ENCODE measurements at places on chromosomes 11 and 22.

GRCh38 chr22:32760396-32760795, 41.1 kb upstream of the TIMP3 start:
- DNase-seq, result no peak

- no peak for DNase-seq
Measured at GRCh38 chr11:19055016-19055415, 5.5 kb downstream of the MRGPRX2 start.

- no peak for DNase-seq
Measured at GRCh38 chr11:85749287-85749834, 61.6 kb downstream of the SYTL2 start.

- no peak for DNase-seq
Measured at GRCh38 chr11:132504501-132505041, 1027.7 kb downstream of the OPCML start.

- DNase-seq, result no peak
Measured at GRCh38 chr11:77762426-77762825, 58.1 kb downstream of the RSF1 start.

DNA sequence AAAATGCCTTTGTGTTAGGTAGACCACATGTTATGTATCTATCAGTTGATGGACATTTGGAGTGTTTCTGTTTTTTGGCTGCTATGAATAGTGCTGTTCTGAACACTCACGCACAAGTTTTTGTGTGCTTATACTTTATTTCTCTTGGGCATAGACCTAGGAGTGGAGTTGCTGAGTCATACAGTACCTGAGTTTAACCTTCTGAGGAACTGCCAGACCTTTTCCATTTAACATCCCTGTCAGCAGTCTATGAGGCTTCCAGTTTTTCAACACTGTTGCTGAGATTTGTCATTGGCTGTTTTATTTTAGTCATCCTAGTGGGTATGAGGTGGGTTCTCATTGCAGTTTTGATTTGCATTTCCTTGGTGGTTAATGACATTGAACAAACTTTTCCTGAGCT, 4.4 kb downstream of the CTTN start:
- DNase-seq, result no peak

- no peak for DNase-seq
Measured at GRCh38 chr11:25727944-25728343, 604.0 kb upstream of the ANO3 start.

DNA sequence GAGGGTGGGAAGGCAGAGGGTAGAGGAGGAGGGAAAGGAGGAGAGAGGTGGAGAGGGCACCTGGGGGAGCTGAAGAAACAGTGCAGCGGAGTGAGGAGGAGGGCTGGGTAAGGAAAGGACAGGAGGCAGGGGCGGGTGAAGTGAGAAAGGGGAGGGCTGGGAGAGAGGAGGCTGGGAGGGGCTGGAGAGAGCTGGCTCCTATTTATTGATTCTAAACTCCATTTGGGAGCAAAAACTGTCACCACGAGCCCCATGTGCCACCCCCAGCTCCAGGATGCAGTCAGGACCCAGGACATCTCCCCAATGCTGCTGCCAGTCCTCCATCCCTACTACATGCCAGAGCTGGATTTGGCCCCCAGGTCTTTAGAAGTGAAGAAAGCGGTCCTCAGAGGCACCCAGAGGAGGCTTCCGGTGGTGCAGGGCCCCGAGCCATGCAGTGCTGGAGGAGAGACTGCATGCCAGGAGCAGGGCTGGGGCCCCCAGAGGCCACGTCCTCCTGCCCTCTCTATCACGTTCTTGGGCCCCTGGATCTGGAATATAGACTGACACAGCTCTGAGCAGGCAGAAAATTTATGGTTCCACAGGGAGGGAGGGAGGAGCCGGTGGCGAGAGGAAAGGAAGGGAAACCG, 53.7 kb downstream of the SLC22A12 start:
- DNase-seq, result peak; percentile 31

DNA sequence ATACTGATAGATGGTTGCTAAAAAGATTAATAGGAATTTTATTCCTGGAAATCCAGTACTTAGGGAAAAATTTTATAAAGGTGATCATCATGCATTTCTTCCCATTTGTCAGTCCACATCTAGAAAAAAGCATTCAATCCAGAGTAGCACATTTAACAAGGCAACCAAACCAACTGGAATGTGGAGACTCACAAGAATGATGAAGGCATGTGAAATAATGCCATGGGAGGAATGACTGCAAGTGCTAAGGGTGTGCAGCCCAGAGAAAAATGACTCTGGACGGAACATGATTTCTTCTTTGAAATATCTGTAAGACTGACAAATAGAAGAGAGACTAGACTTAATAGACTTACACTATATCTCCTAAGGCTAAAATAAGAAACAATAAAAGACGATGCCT, 33.8 kb downstream of the BLID start:
- DNase-seq, result peak; percentile 29

DNA sequence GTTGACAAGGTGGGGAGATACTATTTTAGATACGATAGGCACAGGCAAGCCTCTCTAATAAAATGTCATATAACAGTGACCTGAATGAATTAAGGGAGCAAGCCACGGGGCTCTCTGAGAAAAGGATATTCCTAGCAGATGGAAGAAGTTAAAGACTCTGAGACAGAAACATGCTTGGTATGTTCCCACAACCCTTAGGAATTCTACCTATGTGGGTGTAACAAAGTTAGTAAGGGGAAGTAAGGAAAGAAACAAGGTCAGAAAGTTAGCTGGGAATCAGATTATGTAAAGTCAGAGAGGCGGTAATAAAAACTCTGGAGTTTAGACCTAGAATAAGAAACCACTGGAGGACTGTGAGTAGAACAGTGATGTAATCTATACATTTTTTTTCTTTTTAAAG, 59.7 kb upstream of the GDPD4 start:
- peak; percentile 58 for DNase-seq

DNA sequence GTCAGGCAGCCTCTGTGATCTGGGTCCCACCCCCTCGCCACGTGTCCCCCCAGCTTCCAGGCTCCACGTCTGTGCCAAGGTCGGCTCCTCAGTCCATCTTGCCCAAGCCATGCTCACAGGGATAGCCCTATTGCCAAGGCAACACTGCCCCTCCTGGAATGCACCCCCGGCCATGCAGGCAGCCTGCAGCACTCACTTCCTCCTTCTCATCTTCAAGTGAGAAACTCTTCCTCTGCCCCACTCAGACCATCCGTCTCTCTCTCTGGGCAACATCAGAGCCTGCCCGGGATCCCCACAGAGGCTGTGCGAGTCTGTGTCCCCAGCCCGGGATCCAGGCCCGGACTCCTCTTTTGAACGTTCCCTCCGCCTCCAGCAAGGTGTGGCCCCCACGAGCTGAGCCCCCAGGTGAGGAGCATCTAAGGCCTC, 852.3 kb downstream of the BRD1 start:
- no peak for DNase-seq

GRCh38 chr22:44625981-44626687, 75.9 kb upstream of the PRR5 start:
- DNase-seq, result peak; percentile 90

GRCh38 chr11:1837171-1838076, 1.4 kb upstream of the TNNI2 start:
- DNase-seq, result peak; percentile 82

- peak; percentile 24 for DNase-seq
Measured at GRCh38 chr11:110777775-110778174, 65.5 kb upstream of the ARHGAP20 start.

DNA sequence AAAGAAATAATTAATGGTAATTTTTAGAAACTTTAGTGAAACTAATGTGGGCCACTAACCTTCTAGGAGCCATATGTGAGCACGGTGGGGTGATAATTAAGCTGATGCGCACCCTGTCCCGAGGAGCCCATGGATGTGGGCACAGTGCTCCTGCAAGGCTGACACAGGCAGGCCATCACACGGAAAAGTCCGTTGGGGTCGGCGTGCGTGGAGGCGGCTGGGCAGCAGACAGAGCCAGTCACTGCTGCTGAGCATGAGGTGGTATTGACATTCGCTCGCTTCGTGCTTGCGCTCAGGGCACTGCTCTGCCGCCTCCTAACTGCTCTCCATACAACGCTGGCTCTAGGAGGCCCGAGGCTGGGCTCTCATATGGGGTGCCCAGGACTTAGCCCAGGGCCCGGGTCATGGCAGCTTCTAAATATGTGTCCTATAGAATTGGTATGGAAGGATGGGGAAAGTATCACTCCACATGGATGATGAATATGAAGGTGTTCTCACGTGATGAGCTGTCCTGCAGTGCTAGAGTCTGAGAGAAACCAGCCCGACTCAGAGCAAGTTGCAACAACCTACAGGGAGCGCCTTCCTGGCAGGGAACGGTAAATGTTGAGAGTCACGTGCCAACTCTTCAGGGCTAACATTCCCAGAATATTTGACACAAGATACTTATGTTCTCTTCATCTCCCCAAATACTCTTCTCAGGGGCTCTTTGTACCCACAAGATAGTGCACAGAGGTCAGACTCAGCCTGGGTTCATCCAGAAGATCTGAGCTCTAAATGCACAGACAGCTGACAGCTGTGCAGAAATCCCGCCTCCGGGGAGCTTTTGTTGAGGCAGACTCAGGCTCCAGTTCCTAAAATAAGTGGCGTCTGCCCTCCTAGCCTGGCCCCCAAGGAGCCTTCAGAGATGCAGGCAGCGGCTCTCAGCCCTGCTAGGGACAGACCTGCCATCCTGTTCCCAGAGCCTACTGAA, 50.6 kb upstream of the ARFGAP3 start:
- DNase-seq, result no peak

DNA sequence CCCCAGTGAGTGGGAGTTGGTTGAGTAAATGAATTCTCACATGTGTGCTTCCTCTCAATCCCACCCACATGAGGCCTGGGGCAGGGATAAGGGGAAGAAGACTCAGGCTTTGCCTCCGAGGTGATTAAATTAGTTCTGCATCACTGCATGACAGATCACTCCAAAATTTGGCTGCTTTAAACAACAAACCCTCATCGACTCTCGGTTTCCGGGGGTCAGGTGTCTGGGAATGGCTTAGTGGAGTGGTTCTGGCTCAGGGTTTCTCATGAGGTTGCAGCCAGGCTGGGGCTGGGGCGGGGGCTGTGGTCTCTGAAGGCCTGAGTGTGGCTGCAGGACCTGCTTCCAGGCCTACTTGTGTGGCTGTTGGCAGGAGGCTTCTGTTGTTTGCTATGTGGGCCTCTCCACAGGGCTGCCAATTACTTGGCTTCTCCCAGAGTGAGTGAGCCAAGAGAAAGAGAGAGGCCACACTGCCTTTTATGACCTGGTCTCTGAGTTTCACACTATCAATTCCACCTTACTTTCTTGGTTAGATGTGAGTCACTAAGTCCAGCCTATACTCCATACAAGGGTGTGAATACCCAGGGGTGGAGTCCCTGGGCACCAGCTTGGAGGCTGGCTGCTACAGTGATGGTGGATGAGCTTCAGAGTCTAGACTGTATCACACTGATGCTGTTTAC, 15.9 kb downstream of the MOGAT2 start:
- DNase-seq, result no peak

DNA sequence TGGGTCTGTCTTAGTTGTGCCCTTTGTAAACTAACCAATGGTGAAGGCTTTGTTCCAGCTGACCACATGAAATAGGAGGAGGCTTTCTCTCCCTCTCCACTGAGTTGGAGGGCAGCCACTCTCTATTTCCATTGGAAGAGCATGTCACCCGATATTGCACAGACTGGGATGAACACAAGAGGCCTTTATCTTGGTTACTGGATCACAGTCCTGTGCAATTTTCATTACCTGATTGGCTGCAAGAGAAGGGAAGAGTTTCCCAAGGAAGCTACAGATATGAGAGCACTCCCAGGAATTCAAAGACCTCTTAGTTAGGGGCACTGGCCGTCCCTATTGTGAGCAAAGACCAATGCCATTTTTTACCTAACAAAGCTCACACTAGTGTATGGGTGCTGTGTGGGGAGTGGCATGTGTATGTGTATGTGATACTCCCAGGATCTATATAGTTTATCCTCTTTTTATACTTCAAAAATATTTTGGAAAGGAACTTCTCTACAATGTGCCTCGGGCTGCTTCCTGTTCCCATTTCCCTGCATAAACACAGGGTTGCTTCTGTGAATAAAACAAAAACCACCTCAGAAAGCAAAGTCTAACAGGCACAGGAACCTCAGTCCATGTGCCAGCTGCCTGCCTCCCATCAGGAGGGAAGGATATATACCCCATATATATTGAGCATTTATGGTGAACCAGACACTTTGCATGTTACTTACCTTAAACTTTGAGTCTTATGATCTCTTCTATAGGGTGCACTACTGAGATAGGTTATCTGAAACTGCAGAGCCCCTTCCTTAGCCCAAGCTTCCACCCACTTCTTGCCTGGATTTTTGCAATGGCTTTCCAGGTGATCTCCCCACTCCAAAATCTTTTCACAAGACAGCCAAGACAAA, 126.5 kb downstream of the RASSF10 start:
- DNase-seq, result peak; percentile 53

GRCh38 chr11:66325263-66325671, 8.4 kb upstream of the CD248 start:
- DNase-seq, result no peak

- DNase-seq, result no peak
Measured at GRCh38 chr22:17988800-17989513, 35.4 kb downstream of the MICAL3 start.

DNA sequence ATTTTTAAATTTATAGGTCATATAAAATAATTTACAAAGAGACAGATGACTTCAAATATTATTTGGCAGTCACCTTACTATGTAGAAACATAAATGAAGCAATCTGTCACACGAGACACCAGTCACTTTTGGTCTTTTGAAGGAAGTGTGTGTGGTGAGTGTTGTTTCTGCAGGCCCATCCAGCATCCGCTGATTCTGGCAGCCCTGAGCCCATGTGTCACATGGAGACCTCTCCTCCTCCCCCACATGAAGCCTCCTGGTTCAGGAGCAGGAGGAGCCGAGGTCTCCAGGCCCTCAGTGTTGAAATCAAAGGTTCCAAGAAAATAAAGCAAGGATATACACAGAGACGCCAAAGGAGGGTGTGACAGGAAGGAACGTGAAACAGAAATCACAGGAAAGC, 60.1 kb downstream of the ARFGAP3 start:
- no peak for DNase-seq

- DNase-seq, result no peak
Measured at GRCh38 chr11:96203567-96204365, 139.2 kb downstream of the MAML2 start.

DNA sequence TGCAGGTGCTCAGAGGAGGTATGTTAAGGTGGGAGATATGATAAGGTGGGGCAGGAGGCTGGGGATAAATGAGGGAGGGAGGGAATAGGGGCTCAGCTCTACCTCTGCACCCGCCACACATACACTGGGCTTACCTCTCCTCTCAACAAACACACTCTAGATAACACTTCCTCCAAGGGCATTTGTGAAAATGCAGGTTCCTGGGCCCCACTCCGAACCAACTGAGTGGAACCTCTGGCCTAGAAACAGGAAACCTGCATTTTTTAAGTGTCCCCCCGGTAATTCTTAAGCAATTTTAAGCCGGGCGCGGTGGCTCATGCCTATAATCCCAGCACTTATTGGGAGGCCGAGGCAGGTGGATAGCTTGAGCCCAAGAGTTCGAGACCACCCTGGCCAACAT, 46.5 kb upstream of the CD5 start:
- DNase-seq, result no peak

GRCh38 chr11:88117281-88117858, 57.9 kb downstream of the RAB38 start:
- no peak for DNase-seq

All from GM03348 (cell line).